CD4-positive, alpha-beta T cell treated with Interleukin-6 at 100 ng/mL for 8 hours (primary cell): ENCODE measurements at places on chromosomes 6 and 20.

DNA sequence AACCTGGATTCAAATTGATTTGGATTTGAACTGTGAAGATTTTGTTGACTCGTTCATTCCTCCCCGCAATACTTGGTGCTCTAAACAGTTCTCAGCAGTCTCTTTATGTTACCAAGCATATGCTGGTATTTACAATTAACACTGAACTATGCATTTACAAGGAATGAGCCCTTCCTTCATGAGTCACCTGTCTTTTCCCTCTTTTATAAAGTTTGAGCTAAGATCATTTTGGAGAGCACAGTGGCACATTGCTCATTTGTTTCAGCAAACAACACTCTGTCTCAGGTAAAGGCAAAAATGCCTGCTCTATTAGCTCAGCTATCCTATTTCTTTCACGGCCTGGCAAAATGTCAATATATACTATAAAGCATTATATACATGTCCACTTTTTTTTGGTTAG, 285.4 kb downstream of the PHACTR1 start:
- DNase-seq, result no peak

GRCh38 chr6:20841806-20842205, 307.5 kb downstream of the CDKAL1 start:
- no peak for DNase-seq

DNA sequence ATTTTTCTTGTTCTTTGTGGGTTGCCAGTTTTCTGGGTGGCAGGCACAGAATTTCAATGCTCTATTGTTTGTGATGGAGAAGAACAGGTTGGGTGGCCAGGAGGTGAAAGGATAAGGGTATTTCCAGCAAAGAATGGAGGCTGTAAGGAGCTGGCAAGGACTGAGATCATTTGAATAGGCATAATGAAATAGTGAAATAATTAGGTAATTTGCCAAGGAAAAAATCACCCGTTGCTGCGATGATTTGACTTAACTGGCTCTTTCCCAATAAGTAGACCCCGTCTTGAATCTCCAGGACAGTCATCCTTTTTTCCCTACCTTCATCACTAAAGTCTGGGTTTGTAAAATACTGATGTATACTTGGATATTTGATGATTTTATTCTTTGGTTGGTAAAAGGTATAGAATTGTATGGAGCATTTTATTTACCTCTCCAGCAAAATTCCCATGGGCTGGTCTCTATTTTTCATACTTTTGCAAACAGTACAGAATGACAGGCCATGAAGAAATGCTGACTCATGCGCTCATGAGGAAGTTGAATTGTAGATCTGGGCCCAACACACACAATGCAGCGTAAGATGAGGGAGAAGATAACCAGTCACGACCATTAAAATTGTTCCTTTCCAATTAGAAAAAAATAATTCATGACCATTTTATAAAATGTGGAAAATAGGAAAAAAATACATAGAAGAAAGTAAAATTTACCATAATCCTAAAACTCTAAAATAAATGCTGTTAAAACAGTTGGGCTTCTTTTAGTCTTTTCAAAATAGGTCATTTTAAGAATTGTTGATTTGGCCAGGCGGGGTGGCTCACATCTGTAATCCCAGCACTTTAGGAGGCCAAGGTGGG, 2.4 kb upstream of the GCNT2 start:
- no peak for DNase-seq

DNA sequence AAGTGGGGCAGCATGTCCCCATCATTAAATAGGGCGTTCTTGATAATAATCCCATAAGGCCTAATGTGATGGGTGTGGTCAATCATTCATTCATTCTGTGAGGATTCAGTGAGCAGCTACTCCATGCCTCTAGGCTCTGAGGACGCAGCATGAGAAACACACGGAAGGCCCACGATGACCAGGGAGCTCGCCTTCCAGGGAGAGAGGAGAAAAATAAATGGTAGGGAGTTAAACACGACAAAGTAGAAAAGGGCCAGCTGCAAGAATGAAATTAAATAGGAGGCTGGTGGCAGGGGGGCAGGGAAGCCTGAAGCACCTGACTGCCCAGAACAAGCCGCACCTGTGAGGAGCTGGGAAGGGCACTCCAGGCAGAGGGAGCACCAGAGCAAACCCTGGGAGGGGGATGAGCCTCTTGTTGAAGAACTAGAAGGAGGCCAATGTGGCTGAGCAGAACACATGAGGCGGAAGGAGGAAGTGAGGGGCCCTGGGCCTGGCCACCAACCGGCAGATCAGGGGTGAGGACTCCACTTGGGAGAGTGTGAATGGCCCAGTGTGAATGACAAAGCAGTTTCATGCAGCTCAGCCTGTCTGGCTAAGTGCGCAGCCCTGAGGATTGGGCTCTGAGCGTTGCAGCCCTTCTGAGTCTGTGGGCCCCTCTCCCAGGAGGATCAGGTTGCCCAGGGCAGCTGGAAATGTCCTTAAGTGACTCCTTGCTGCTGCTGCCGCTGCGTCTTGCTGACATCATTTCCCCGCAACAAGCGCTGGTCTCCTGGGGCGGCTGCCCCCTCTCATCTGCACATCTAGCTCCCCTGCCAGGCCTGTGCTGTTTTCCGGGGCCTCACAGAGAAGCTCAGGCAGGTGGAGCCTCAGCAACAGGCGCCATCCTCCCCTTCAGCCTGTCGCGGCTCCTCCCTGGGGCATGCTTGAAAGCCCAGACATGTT, 99.9 kb downstream of the CDH26 start:
- peak; percentile 18 for DNase-seq

DNA sequence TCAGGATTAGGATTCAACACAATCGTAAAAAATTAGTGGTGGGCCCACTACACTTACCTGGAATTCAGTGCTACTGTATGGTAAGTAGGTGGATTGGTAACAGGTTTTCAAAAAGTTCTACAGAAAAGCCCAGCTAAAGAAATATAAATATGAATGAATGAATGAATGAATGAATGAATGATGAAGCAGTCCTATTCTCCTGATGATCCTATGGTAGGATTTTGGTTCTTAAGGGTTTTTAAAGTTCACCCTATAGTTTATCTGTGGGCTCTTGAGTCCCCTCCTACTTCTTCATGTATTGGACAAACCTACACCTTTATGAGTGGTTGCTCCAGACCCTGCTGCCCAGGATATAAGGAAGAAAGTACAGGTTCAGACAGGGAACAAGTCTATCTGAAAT, 89.5 kb upstream of the HEY2 start:
- DNase-seq, result no peak

GRCh38 chr6:18600255-18600654, 213.1 kb downstream of the RNF144B start:
- no peak for DNase-seq

GRCh38 chr6:119116712-119117281, 38.3 kb upstream of the FAM184A start:
- DNase-seq, result no peak

- no peak for DNase-seq
Measured at GRCh38 chr6:87572021-87572420, 17.8 kb downstream of the RARS2 start.

DNA sequence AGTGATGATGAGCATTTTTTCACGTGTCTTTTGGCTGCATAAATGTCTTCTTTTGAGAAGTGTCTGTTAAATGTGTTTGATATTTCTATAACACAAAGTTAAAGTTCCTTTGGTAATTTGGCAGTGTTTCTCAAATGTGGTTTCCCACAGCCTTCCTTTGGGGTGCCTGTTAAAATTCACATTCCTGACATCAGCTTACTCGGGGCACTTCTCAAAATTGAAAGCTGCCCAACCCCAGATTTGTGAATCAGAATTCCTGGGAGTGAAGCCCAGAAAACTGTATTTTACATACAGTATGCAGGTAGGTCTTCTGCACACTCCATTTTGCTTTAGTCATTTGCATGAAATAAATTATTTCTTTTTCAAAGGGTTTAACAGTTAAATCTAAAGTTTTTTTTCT, 207.9 kb downstream of the GMPR start:
- DNase-seq, result no peak

DNA sequence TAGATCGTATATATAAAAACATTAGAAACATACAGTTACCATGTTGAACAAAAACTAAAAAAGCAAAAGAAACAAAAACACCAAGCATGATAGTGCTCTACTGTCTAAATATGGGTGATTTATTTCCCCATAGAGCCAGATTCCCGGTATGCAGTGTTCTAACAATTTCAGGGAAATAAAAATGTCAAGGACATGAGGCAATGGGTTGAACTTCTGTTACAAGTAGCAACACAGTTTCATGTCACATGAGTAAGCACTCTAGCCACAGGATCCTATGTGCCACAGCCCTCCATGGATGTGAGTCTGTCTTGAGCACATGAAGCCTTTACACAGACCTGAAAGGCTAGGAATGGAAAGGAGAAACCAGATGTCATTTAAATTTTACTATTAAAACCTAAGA, 96.0 kb downstream of the MAP3K5 start:
- DNase-seq, result no peak

- no peak for DNase-seq
Measured at GRCh38 chr20:46423342-46423741, 16.9 kb upstream of the ELMO2 start.

GRCh38 chr20:25573288-25574251, 11.8 kb downstream of the NINL start:
- DNase-seq, result no peak

DNA sequence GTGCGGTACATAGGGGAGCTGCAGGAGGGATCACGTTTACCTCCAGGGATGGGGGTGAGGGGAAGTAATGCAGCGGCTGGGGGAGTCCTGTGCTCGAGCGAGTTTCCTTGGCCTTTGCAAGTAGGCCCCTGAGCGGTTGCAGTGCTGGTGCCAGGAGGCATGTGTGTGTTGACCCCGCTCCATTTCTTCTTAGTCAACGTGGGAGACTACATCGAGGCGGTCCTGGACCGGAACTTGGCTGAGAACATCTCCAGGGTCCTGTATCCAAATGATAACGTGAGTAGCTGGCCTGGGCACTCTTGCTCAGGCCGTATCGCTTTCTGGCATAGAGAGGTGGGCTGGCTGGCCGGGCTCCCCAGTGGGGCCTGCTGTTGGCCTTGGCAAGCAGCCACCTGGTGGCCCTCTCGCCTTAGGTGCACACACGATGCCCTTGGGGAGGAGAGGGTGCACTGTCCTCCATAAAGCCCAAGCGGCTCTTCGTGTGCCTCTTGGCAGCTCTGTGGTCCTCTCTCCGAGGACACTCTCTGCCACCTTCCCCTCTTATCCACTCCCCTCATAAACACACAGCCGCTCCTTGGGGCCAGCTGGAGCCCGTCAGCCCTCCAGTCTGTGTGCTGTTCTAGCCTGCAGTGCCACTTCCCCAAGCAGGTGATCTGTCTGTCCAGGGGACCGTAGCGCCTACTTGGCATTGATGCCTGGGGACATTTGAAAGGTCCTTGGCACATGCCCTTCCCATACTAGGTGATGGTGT, 29.3 kb downstream of the PYGB start:
- no peak for DNase-seq

- DNase-seq, result no peak
Measured at GRCh38 chr20:35636095-35636494, 20.5 kb downstream of the SPAG4 start.

GRCh38 chr6:89736893-89737292, 82.7 kb downstream of the MDN1 start:
- no peak for DNase-seq

- DNase-seq, result no peak
Measured at GRCh38 chr20:58911970-58912369, 59.5 kb downstream of the GNAS start.

GRCh38 chr6:133404151-133404550, 163.0 kb downstream of the EYA4 start:
- DNase-seq, result no peak

- DNase-seq, result no peak
Measured at GRCh38 chr6:115554060-115554459, 506.6 kb downstream of the FRK start.

GRCh38 chr6:147841547-147842148, 333.2 kb downstream of the SAMD5 start:
- DNase-seq, result no peak

DNA sequence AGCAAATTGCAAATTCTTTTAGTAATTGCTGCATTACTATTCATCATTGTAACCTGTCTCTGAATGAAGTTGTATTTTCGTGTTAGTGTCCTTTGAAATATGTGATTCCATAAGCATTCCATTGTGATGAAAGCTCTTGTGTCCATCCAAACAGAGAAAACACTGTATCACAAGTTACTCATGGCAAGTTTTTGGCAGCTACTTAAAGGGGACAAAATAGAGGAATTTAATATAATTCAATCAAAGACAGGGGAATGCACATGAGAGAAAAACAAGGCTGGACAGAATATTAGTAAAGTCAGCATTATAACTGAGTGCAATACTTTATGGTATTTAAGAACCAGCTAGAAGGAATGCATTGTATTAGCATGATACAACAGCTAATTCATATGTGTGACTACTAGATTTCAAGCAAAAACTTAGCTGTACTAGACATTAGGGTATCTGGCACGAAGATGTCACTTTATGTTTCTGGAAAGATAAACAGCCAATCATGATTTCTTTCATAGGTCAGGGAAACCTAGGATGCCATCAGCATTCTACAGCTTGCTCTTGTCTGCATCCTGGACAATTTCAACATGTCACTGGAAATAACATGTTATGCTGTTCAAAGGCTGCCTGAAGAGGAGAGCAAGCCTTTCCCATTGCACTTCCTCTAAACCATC, 270.6 kb upstream of the MARCKS start:
- DNase-seq, result no peak

GRCh38 chr20:63750807-63751470, 11.4 kb downstream of the SLC2A4RG start:
- DNase-seq, result peak; percentile 85
